Stimulated activated CD4-positive, alpha-beta T cell treated with anti-CD3 and anti-CD28 coated beads, TNF-alpha, amount 100 ng/mL, for 1 hour (primary cell): ENCODE measurements at places on chromosomes 2 and 18.

GRCh38 chr2:80258793-80259192 is 45.8 kb downstream of the LRRTM1 start:
- no peak for DNase-seq

DNA sequence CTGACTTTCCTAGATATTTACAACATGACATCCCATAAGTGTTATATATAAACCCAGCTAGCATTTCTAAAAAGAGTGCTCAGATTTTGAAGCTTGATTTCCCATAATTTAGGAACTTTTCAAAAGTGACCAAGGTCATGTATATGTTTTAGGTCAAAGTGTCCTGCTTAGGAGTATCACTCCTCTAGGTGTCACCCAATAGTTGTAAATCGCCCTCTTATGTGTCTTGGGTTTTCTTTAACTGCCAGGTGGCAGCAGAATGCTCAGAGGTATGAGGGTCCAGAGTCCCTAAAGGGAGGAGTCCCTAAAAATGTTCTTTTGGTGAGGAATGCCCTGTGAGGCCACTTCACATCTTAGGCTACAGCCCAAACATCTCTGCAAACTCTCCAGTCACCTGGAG is 358.3 kb downstream of the CELF4 start:
- no peak for DNase-seq

DNA sequence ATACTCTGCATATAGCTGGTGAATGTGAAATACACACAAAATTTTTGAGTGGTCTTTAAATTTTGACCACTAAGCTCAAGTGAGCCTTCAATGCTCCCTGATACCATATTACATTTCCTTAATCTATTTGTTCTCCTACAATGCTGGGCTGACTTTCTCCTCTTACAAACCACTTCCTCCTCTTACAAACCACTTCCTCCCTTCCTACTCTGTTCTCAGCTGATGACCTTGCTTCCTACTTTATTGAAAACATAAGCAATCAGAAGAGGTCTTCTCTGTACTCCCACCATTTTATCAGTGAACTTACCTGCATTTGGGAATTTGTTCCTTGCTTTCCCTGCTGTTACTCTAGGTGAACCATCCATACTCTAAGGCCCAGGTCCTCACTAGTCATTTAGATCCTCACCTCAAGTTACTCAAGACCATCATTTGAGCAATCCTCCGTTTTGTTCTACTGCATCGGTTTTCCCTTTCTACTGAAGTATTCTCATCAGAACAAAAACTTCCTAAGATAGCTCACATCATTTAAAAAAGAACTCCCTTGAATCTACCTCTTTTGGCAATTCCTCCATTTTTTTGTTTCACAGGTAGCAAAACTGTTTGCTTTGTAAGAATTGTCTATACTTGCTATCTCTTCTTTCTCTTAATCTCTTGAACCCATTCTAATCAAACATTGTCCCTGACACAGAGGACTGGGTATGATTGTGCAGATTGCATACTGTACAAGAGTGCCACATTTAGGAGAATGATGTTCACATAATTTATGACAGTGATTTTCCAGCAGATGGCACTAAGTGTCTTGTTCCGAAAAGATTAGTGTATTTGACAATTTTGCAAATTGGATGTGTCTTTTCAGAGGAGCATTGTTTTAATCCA is 96.5 kb downstream of the EPB41L5 start:
- DNase-seq, result no peak

DNA sequence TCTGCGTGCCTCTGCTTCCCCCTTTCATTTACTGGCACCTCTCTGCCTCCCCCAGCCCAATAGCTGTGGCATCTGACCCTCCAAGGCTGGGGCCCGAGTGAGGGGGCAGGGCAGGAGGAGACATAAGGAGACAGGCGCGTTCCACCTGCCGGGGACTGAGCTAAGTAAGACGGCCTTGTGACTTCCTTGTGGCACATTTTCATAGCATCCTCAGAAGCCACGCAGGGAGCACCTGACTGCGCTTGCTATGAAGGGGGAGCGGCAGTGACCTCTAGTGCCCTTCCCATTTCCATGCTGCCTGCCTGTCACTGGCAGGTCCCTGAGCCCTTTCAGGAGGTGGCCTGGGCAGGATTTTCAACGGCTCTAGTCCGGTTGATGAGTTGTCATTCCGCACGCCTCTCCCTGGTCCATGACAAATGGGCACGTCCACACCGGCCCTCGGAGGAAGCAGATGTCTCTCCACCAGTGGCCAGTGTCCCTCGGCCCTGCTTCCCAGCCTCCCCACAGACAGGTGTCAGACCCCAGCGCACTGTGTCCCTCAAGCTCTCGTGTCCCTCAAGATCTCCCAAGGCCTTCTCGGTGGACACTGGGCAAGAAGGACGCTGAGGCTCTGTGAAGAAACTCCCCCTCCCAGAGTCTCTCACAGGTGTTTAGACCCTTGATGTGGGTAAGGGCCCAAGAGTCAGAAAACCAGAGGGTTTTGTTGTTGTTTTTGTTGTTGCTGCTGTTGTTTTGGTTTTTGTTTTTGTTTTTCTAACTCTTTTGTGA is 42.7 kb downstream of the CYP26B1 start:
- DNase-seq, result no peak

DNA sequence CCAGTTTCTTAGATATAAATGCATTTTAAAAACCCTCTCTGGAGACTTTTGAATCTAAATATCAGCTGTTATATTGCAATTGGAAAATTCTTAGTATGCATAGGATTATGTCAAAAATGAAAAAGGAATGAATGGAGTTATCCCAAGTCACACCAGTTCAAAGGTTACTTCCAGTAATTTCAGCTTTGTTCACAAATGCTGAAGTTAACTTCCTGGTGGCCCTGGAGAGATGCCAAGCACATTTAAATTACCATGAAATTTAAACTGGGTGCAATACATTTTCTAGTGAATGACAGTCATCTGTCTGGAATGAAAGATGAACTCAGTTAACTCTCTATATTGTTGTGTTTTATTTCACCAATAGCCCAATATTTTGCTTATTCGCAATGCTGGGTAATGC is 753.9 kb downstream of the SUCLG1 start:
- no peak for DNase-seq

- DNase-seq, result no peak
Observed at GRCh38 chr2:182368996-182369395, 57.8 kb downstream of the PDE1A start.
